Cardiac muscle cell (in vitro differentiated cells and primary cell): ENCODE measurements at places on chromosomes 1 and 21.

GRCh38 chr1:234143681-234144080 is 229.6 kb upstream of the COA6 start:
- H3K27me3 ChIP-seq, result no peaks in the 10 kb centered on the region
- H3K4me3 ChIP-seq, result no peak overlapping the region
- H3K27ac ChIP-seq, result no peak overlapping the region
- no peaks in the 10 kb centered on the region for H3K36me3 ChIP-seq

GRCh38 chr1:244339073-244339692 is 112.5 kb downstream of the ADSS2 start:
- no peaks in the 10 kb centered on the region for H3K36me3 ChIP-seq
- no peak for DNase-seq
- H3K27me3 ChIP-seq, result no peaks in the 10 kb centered on the region

GRCh38 chr1:223876590-223876989 is 30.8 kb upstream of the TP53BP2 start:
- no peak overlapping the region for H3K4me3 ChIP-seq
- no peak for DNase-seq
- H3K36me3 ChIP-seq, result no peaks in the 10 kb centered on the region
- no peaks in the 10 kb centered on the region for H3K27me3 ChIP-seq

GRCh38 chr1:29094433-29094832 is 29.3 kb downstream of the TMEM200B start:
- H3K27ac ChIP-seq, result no peak overlapping the region
- no peaks in the 10 kb centered on the region for H3K27me3 ChIP-seq
- no peak overlapping the region for H3K4me3 ChIP-seq
- no peaks in the 10 kb centered on the region for H3K36me3 ChIP-seq

- H3K27me3 ChIP-seq, result no peaks in the 10 kb centered on the region
- no peak for DNase-seq
- no peak overlapping the region for H3K27ac ChIP-seq
Measured at GRCh38 chr1:162530307-162530987, 31.1 kb upstream of the UAP1 start.
